Activated CD8-positive, alpha-beta memory T cell treated with anti-CD3 and anti-CD28 coated beads for 1 hour (primary cell): ENCODE measurements at places on chromosomes 11 and 22.

DNA sequence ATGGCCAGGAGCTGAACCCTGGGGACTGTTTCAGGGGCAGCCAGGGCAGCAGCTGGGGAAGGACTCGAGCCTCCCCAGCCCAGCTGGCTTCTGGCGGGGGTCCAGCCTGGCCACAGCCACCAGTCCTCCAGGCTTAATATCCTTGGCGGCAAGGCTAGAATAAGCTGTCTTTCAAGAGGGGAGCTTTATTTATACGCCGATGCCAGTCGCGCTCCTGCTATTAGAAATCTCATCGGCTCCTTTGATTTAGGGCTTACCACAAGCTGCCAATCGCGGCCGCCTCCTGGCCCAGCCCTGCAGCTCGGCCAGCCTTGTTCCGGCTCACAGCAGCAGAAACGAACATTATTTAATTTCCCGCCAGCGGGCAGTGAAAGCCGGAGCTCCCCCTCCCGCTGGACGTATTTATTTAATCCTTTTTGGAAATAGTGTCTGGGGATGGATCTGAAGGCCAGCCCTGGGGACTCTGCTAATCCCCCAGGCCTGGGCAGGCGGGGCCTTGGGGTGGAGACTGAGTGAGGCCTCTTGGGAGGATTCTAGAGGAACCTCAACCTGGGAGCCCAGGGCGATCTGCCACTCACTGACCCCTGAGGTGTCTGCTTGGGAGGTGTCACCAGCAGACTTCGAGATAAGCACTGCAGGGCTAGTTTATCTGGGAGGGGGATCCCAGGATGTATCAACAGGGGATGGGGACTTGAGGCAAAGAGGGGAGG lies 363.1 kb downstream of the MN1 start:
- no peak for DNase-seq

DNA sequence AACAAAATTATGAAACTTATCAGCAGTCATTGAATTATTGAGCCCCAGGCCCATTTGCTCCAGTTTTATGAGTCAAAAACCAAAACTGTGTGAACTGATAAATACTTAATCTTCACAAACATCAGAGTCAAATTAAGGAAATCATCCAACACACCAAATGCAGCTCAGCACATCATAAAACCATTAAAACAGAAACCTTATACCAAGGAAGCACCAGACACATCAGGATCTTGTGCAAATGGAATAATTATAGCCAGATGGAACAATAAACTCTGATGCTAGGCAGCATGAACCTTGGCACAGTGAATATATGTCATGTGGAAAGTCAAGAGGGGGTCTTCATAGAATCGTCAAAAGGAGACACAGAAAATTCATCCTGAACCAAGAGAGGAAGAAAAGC lies 410.7 kb upstream of the API5 start:
- DNase-seq: no peak

- no peak for DNase-seq
Measured at GRCh38 chr11:38014405-38014804, 1416.4 kb upstream of the RAG2 start.

- DNase-seq: no peak
Measured at GRCh38 chr22:17581056-17581455, 17.8 kb downstream of the SLC25A18 start.

DNA sequence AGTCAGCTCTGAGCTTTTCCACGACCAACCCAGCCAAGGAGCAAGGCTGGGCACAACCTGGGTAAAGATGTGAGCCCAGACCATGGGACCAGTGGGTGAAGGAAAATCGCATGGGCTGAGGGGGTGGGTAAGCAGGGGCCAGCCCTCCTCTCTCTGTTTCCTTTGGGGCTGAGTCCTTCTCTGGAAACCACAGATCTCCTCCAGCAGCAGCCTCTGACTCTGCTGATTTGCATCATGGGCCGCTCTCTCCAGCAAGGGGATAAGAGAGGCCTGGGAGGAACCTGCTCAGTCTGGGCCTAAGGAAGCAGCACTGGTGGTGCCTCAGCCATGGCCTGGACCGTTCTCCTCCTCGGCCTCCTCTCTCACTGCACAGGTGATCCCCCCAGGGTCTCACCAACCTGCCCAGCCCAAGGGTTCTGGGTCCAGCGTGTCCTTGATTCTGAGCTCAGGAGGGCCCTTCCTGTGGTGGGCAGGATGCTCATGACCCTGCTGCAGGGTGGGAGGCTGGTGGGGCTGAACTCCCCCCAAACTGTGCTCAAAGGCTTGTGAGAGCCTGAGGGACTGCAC lies 67.8 kb downstream of the GGTLC2 start:
- no peak for DNase-seq

- no peak for DNase-seq
Measured at GRCh38 chr11:26805001-26805400, 83.1 kb upstream of the SLC5A12 start.

- no peak for DNase-seq
Measured at GRCh38 chr22:47129902-47130635, 367.6 kb downstream of the TBC1D22A start.

DNA sequence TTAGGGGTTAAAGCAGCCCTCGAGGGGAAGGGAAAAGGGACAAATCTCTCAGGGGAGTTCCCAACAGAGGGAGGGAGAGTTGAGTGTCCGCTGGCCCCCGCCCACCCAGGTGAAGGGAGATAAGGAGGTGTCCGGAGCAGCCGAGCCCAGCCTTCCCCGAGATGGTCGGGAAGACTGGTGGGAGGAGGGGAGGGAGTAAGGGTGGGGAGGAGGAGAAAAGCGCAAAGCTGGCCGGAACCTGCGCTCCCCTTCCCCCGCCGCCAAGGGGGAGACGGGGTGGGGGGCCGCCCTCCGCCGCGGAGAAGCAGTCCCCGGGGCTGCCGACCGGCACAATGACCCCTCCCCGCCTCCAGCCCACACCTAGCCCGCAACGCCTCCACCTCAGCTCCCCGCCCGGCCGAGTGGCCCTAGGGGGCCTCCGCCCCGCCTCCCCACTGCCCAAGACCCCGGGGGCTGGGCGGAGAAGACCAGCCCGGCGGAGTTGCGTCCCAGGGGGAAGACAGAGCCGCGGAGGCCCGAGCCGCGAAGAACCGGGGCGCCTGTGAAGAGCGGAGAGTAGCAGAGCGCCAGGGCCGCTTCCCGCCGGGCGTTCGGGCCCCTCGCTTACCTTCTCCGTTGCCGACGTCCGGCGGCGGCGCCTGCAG lies 479 bp downstream of the RSF1 start:
- peak; percentile 17 for DNase-seq

DNA sequence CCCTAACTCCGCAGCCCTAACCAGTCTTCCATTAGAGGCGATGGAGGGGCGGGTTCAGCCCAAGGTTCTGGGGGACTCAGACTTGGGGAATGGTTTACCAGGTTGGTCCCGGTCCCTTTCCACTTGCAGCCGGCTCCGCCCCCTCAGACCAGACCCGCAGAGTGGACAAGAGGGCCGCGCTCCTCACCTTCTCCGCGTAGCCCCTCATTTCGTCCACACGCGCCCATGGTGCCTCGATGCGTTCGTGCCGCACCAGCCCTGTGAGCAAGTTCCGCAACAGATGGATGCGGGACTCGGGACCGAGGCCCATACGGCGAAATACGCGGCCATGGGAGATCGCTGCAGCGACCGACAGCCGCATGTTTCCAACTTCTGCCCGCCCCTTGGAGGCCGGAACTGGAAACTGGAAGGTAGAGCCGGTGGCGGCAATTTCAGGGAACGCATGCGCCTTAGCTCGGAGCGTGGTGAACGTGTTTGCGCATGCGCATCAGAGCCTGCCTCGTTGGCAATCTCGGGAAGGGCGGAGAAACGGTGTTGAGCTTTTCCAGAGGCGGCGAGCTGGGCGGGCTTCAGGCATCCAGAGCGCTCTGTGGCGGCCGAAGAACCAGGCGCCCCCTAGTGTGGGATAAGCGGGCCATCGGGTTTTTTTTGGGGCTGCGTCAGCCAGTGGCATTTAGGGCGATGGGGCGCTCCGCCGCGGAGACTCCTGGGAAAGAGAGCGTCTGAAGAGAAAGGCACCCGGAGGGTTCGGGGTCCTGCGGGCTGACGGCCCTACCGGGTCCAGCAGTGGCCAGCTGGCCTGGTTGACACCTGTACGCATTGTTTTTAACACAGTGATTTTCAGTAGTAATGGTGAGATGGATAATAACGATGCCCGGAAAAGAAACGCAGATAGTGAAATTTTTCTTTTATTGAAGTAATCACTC lies at the start of gene MRPL17:
Gene MRPL17, minus strand, starts transcription at position 405 of the 926 bp plus-strand sequence. Its CDS starts 44 bp downstream, at position 361.
- peak; percentile 97 for DNase-seq

- DNase-seq: no peak
Measured at GRCh38 chr11:123474994-123475393, 44.9 kb downstream of the GRAMD1B start.

DNA sequence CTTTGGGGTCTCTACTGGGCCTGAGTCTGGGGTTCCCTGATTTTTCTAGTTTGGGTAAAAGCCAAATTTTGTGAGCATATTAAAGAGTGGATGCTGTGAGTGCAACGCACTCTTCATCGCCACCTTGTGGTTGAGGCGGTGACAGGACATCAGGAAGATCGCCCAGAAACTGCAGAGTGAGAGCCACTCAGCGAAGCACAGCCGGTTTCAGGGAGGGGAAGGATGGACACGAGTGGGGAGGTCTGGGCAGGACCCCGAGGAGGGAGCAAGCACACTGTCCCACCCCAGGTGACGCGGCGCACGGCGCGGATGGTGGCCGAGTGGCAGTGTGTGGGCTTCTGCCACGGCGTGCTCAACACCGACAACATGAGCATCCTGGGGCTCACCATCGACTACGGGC lies 9.1 kb downstream of the SELENOO start:
- DNase-seq: no peak

- no peak for DNase-seq
Measured at GRCh38 chr11:123020968-123021367, 39.3 kb upstream of the BSX start.

DNA sequence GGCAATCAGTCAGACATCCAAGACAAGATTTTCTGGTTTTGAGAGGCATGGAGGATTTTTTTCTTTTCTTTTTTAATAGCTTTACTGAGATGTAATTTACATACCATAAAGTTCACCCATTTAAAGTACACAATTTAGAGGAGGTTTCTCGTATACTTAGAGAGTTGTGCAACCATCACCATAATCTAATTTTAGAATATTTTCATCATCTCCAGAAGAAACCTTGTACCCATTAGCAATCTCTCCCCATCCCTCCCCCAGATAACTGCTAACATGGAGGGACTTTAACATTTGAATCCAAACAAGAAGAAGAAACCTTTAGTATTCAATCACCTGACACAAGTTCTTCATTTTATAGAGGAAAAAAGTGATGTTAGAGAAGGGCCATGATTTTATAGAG lies 83.6 kb downstream of the CLPB start:
- DNase-seq: no peak

DNA sequence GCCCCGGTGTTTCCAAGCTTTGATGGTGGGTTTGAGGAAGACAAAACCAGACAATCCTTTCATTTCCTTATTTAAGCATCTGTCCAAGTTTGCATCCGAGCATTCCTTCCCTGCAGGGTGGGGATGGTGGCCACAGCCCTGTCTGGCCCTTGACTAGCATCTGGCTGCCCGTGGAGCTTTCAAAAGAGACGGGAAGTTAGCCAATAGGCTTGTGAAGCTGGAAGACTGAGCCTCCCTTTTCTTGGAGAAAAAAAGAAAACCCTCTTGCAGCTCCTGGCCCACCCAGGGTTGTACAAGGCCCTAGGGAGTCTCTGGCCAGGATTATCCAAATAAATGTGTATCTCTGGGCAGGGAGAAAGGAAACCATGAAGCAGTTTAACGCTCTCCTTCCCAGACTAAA lies 60.6 kb downstream of the MICAL2 start:
- no peak for DNase-seq

DNA sequence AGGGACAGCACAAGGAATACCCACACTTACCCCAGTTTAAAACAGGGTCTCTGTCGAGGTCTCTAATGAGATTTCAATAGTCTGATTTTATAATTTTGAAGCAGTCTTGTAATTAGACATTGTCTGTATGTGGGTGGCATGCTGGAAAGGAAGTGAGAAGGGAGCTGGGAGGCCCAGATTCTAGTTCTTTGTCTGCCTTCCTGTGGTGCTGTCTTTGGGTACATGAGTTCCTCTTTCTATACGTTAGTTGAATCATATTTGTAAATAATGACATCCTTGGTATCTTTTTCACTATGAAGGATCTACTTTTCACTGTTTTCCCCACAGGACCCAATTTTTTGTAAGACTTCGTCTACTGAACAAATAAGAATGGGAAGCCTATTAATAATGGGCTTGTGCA lies 42.0 kb upstream of the TENM4 start:
- DNase-seq: no peak

- DNase-seq: no peak
Measured at GRCh38 chr22:11629661-11630385, 3898.2 kb upstream of the OR11H1 start.

DNA sequence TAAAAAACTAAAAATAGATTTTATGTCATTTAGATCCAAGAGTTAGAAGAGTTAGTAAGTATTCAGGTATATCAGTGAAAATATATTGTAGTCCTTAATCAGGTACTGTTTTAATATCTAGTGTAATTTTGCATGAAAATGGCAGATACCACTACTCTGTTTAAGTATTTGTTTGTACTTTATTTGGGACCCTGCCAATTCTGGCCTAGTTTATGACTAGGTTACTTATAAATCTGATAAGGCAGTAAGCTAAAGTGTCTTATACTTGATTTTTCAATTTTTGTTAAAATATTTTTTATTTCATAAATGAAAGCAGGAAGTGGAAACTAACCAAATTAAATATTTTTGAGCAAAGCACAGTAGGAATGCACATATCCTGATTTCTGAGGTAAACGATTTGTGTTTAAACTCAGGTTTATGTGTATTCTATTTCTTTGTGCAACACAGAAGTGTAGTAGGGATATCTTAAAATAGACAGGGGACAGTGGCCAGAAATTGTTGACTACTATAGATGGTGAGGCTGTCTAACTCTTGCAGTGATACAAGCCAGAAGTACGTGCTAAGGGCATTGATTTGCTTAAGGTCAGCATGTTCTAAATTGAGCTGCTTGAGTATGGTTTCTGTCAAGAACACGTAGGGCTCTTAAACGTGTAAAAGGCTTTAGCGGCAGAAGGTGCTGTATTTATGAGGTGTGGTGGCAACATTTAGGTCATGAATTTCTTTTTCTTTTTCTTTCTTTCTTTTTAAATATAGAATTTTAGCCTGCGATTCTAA lies 34.0 kb downstream of the HIPK3 start:
- no peak for DNase-seq

DNA sequence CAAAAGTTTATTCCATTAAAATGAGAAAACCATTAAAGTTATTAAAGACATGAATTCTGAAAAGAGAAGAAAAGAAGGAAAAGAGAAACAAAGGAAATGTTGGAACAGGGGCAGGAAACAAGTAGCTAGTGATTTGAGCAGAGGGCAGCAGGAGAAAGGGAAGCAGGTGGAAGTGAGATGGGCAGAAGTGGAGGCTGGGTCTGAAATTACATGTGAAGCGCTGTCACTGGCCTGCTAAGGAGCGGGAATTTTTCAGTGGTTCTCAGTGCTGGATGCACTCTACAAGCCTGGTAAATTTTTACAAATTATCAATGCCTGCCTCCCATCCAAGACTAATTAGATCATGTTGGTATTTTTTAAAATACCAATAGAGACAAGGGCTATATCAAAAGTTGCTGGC lies 48.4 kb downstream of the NOX4 start:
- DNase-seq: no peak
